ENCODE measurements at places on chromosomes 5 and 9.

GRCh38 chr5:167608390-167609272, 682.8 kb upstream of the WWC1 start:
- DNase-seq = no peak

- no peak for DNase-seq
Observed at GRCh38 chr9:95409650-95410426, 92.3 kb upstream of the FANCC start.

DNA sequence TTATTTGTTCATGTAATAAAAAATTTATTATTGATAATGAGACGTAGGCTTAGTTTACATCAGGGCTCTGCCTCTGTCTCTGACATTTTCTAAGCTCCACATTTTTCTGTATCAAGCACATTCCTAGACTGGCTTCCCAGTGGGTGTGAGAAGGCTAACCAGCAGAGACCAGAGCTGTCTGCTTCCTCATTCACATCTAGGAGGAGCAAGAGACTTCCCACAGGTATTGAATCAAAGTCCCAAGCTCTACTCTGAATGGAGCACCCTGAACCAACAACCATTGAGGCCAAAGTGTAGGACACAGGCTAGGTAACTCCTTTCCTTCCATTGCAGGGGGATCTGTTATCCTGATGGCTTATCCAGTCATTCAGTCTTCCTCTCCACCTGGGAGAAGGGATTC, 72.4 kb downstream of the PARP8 start:
- no peak for DNase-seq

- DNase-seq = peak; percentile 74
Observed at GRCh38 chr5:53253421-53253871, 143.9 kb upstream of the MOCS2 start.

DNA sequence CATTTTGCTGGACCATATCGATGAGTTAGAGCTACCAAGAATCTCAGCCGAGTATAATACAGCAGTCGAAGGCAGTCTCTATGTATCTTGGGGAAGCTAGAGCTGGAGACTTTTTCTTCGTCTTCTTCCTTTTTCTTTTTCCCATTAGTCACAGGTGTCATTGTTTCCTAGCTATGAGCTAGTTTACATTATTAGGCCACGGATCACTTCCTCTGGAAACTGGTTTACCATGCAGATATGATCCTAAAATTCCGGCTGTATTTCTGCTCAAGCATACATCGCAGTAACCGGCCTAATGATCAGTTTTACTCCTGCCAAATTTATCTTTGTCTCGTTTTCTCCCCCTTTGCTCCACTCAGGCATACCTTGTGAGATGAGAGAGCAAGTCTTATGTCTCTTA, 312.8 kb downstream of the ARHGAP26 start:
- no peak for DNase-seq

- no peak for DNase-seq
Observed at GRCh38 chr9:89359751-89360261, 41.5 kb downstream of the SECISBP2 start.

DNA sequence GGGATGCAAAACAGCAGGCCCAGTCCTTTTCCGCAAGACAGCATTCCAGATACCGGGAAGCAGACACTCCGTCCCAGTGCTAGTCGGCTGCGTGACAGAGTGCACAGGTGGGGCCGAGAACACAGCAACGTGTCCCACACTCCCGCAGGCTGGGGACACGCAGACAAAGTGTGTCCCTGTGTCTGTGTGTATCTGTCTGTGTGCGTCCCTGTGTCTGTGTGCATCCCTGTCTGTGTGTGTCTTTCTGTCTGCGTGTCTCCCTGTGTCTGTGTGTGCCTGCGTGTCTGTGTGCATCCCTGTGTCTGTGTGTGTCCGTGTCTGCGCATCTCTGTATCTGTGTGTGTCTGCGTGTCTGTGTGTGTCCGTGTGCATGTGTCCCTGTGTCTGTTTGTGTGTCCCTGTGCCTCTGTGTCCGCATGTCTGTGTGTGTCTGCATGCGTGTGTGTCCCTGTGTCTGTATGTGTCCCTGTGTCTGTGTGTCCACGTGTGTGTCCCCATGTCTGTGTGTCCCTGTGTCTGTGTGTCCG, 137.0 kb downstream of the MRPL36 start:
- no peak for DNase-seq

DNA sequence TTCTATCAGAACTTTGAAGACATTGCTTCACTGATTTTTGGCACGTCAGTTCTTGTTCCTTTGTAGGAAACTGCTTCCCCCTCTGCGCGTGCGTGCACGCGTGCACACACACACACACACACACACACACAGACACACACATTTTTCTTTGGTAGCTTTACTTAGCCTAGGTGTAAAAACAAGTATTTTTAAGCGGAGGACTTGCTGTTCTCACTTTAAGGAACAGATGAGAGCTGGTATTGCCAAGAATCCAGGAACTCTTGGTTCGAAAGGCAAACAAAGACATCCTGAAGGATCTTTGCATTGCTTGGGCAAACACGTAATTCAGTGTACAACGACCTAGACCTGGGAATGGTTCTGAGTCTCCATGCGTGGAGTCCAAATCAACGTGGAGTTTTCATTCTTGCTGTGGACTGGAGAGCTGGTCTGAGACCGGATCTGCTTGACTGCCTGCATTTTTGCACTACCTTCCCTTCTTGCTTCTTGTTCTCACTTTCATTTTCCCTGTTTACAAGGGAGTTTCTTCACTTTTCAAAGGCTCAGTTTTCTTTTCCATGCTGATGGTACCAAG, 8.2 kb downstream of the TMEM268 start:
- DNase-seq = no peak

Data from myocyte (in vitro differentiated cells).